ENCODE measurements at places on chromosomes 2 and 18.

DNA sequence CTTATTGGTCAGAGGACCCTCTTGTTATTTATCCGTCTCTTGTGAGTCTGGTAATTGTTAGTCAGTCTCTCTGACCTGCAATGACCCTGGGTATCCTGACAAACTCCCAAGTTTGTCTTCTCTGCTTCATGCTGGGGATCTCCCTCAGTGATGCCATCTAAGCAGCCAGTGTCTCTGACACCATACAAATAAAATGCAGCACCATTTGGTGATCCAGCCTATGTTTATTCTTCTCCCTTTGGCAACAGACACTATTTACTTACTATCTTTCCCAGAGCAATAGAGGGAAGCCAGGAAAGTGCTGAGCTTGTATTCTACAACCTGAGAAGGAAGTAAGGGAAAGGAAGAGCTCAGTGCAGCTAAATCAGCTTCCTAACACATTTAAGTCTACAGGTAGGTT is 15.9 kb downstream of the SERPINE2 start:
- DNase-seq = no peak

- DNase-seq = no peak
Observed at GRCh38 chr18:6249170-6249569, 165.5 kb downstream of the L3MBTL4 start.

- no peak for DNase-seq
Observed at GRCh38 chr2:200259577-200259957, 46.9 kb upstream of the SPATS2L start.

DNA sequence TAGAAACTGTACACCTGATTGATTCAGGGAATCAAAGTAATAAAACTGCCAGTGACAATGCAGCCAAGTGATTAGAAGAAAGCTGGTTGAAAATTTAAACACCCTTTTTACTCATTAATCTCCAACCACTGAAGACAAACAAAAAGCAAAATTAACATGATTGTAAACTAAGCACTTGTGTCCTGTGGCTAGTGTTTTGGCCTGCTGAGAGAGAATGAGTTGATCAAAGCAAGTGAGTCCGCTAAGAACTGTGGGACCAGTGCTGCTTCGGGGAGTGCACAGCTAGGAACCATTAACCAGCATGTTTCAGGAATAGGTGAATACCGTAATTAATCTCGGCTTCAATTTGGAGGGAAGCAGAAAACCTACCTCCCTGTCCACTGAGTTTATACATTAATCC is 13.6 kb upstream of the PAPOLG start:
- no peak for DNase-seq

DNA sequence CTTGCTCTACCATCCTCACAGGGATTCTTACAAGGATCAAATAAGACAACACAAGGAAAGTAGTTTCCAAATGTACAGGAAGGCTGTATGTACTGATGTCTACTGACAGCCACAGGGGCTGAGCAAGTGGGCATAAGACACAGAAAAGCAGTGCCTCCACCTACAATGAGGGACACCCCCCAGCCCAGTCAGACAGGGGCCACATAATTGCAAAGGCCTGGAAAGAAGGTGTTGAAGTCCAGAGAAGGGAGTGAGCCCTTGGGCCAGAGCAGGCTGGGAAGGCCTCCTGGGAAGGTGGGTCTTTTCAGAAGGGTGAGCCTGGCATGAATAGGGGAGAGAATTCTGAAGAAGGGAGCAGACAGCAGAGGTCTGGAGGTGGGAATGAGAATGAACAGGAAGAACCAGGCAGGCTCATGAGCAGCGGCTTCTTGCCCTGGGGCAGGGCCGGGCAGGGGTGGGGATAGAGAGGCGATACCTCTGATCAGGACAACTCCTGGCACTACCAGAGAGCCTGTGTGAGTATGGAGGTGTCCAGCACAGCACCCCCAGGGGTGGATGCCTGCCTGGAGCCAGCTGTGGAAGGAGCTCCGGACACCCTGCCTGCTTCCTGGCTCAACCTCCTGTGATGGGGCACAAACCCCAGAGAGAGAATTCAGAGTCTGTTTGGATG is 30.1 kb downstream of the HS1BP3 start:
- no peak for DNase-seq

DNA sequence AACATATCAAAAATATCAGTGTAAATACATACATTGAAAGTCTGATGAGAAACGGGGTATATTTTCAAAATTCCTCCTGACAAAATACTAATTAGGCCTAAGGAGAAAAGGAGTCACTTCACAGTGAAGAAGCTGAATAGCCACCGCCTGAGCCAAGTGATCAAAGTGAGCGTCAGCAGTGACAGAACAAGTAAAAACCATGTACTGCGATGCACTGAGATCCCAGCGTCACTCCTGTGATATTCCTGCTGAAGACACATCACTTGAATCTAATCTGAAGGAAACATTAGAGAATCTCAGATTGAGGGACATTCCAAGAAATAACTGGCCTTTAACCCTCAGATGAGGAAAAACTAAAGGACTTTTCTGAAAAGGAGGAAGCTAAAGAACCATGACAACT is 285.3 kb downstream of the EN1 start:
- no peak for DNase-seq

- DNase-seq = no peak
Observed at GRCh38 chr2:26959331-26959730, 11.1 kb upstream of the MAPRE3 start.

DNA sequence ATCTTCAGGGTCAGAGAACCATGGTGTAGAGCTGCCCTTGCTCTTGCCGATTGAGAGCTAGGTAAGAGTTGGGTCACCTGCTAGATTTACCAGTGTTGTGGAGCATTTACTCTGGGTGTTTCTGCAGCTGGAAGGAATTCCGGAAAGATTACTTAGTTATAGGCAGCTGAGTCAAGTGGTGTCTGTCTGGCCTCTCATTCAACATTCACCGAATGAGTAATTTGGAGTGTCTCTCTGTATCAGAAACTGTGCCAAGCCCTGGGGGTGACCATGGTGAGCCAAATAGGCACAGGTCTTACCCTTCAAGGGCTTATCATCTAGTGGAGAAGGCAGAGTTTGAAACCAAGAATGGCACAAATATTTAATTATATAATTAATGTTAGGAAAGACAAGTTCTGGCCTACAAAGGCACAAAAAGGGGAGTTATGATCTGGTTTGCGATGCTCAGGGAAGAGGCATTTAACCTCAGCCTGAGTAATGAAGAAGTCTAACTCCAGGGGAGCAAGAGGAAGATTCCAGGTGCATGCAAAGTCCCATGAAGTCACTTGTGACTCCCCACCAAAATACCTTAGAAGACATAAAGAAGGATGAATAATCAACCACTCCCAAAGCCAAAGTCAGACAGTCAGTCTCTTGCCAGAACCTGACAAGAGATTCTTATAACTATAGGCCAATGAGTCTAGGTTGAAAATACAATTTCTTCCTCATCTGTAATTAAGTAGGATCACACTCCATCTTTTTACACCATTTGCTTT is 12.5 kb downstream of the SETBP1 start:
- DNase-seq = no peak

DNA sequence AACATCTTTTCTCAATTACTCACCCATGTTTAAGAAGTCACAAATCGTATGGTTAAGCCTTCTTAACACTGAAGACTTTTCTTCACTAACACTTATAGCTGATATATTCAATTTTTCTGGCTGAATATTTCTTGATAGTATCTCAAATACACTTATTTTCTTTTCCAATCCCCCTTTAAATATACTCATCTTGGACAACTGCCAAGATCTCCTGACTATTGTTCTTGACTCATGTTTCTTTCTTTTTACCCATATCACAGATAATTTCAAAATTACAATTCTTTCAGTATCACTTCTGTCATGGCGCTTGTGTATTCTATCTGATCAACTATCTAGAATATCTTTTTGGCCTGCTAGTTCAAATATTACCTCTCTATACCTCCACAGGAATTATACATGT is 954.3 kb upstream of the ACVR2A start:
- no peak for DNase-seq

GRCh38 chr2:38438883-38439612 is 62.0 kb upstream of the ATL2 start:
- DNase-seq = no peak

DNA sequence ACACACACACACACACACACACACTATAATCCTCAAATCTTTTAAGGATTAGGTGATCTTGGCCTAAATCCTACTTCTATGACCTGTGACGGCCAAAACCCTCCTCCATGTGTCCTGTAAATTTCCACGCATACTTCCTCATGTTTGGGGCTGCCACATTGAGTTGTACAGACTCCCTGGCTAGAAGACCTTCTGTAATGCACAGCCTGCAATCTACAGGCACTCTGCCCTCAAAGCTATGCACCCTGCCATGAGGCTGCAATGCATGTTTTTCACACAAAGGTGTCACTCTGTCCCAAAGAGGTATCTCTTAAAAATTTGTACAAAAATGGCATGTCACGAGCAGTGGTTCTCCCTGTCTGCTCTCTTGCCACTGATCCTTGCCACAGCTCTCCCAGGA is 26.4 kb upstream of the B4GALT6 start:
- DNase-seq = no peak

- DNase-seq = no peak
Observed at GRCh38 chr18:34660572-34660971, 49.5 kb upstream of the DTNA start.

DNA sequence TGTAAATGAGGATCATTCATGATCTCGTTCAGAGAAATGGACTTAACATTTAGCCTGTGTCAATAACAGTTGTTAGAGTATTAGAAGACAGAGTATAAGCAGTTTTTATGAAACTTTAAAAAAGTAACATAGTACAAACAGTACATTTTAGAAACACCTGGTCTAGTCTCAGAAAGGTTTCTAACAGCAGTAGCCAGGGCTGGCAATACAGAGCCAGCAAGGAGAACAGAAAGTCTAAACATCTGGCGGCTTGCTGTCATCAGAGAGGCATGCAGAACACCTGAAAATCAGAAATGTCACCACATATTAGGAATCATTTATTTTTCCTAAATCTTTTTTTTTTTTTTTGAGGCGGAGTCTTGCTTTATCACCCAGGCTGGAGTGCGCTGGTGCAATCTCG is 50.1 kb downstream of the RPL31 start:
- DNase-seq = no peak

- DNase-seq = no peak
Observed at GRCh38 chr2:193895226-193895625, 1700.5 kb upstream of the TMEFF2 start.

- no peak for DNase-seq
Observed at GRCh38 chr2:155665704-155666103, 666.8 kb downstream of the NR4A2 start.

GRCh38 chr2:187917535-187917934 is 363.3 kb upstream of the TFPI start:
- DNase-seq = no peak

GRCh38 chr2:43524177-43524965 is 71.5 kb downstream of the THADA start:
- DNase-seq = no peak

DNA sequence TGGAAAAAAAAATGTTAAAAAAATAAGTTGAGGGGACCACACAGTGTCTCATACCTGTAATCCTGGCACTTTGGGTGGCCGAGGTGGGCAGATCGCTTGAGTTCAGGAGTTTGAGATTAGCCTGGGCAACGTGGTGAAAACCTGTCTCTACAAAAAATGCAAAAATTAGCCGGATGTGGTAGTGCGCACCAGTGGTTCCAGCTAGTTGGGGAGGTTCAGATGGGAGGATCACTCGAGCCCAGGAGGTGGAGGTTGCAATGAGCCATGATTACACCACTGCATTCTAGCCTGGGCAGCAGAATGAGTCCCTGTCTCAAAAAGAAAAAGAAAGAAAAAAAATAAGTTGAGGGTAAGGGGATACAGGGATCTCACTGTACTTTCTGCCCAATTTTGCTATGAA is 6.1 kb upstream of the KYNU start:
- DNase-seq = no peak

GRCh38 chr18:10023853-10024570 is 110.2 kb downstream of the VAPA start:
- DNase-seq = no peak

GRCh38 chr2:212549941-212550340 is 11.3 kb upstream of the ERBB4 start:
- DNase-seq = no peak
